ENCODE measurements at places on chromosomes 4 and X. TPM values are rescaled to one million over a fixed set of nuclear protein-coding genes. Genes with fewer than 3 reads are reported as not detected.

GRCh38 chr4:170090352-170091052, 746 bp upstream of the AADAT start:
- DNase-seq, result no peak

GRCh38 chrX:20147561-20147960, 5.9 kb upstream of the EIF1AX start:
- no peak for DNase-seq

DNA sequence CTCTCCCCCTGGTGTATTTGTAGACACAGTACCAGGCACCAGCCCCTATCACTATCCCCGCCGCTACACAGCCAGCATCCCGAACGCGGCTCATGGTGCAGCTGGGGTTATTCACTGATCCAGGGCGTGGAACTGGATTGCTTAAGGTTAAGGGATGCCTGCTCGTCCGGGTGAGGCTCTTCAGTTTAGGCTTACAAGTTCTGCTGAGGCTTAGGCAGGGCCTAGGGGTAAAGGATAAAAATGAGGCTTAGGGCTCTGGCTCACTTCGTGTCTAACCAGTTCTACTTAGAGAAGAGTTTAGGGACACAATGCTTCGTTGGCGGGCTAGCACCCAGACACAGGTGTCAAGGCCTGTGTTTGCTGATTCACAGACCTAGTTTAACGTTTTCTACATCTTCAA, 2.2 kb downstream of the ARMCX2 start:
- DNase-seq, result no peak

DNA sequence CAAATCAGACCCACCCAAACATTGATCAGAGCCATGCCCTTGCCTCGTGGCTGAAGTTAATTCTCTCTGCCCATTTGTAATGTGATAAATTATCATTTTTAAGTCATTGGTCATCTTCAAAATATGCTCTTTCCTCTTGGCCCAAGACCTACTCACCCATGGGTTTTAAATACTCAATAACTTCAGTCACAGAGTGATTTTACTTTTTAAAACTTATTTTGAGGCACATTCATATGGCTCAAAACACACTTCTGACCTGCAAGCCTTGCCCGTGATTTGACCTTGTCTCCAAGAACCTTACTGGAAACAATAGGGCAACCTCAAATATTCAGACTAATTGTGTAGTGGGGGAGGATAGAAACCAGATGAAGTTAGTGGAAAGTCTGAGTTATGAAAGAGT, 176.2 kb upstream of the LNX1 start:
- no peak for DNase-seq

GRCh38 chrX:13440176-13440575, 120.3 kb upstream of the ATXN3L start:
- DNase-seq, result no peak

DNA sequence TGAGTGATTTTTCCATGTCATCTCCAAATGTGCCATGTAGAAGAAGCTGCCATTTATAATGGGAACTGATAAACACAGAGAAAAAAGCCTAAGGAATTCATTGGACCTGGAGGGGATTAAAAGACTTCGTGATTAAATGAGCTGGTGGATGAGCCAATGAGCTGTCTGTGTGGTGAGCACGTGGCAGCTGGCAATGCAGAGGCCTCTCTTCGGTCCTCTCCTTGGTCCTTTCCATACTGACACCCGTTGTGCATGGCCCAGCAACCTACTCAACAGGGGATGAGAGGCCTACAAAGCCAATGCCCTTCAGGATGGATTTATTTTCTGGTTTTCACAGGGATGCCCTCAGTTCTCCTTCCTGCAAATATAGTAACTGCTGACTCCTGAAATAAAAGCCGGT, 87.7 kb upstream of the STS start:
- DNase-seq, result no peak

DNA sequence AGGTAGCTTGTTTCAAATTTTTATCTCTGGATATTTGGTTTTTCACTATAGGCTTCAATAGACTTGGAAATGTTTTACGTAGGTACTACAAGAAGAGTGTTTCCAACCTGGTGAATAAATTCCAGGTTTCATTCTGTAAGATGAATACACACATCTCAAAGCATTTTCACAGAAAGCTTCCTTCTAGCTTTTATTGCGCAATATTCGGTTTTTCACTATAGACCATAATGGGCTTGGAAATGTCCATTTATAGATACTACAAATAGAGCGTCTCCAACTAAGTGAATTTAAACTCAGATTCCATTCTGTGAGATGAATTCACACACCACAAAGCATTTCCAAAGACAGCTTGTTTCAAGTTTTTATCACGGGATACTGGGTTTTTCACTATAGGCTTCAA, 857.7 kb upstream of the HS3ST1 start:
- DNase-seq, result no peak

DNA sequence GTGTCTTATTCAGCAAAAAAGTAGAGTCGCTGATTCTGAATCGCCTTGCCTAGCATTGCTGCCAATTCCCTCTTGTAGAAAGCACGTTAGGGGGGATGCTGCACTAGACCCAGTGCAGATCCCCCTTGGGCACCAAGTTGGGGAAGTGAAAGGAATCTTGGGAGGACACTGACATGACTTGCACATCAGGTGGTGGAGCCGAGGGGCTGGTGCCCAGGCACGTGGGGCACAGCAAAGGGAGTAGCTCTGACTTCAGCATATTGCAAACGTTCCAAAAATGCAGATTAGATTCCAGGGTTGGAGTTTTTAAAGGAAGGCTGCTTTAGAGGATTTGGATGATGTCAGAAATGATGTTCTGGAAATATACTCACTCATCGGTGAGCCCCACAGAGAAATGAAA, 47.4 kb upstream of the GPM6B start:
- no peak for DNase-seq

DNA sequence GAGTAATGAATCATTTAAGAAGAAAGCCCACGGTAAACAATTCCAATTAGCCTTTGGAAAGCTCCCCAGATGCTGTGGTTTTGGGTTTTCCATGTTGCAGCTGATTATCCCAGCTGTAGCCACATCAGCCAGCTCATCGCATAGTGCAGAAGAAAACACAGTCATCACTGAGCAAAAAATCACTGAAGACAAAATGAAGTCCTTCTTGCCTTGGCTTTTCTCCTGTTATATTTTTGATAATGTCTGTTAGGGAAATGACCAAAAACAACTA, 193.0 kb upstream of the C1QTNF7 start:
- DNase-seq, result no peak

GRCh38 chrX:67692246-67692645, 148.4 kb downstream of the AR start:
- no peak for DNase-seq

DNA sequence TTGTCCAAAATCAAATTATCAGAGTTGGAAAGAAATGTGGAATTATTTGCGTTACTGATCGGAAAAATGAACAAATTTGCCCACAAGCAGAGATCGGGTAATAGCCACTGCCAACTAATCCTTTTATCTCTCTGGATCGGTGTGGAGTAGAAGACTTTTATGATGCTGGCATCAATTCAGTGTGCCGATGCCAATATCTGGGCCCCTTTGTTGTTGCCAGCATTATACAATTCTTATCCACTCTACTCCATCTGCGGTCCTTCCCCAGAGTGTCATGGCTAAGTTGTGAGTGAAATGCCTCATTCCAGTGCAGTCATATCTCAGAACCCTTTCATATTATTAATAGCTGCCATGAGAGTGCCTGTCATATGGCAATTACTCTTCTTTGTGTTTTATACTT, 660.2 kb downstream of the ADGRL3 start:
- no peak for DNase-seq

The SYNPO2 gene
- total RNA-seq, result 0.28 TPM

The BTC gene
- 0.08 TPM for total RNA-seq

The HTR2C gene
- total RNA-seq, result not detected

The FAM236C gene
- not detected for total RNA-seq
